ENCODE measurements at places on chromosomes 7 and 10.

DNA sequence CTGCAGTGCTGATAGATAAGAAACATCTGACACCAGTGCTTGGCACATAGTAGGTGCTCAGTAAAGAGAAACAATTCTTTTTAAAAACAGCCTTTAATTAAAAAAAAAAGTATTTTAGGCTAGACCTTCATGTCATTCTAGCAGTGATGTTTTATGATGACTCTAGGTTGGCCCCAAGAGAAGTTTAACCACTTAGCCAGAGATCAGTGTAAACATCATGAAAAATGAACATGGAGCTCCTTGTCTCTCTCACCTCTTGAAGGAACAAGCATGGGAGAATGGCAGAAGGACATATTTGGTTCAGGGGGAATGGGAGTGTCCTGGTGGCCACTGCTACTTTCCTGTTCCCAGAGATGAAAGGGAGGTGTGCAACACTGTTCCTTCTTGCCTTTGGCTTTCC, 641.0 kb downstream of the LRMDA start:
- no peak for DNase-seq

- no peak for DNase-seq
Observed at GRCh38 chr7:17622451-17622850, 317.8 kb downstream of the SNX13 start.

DNA sequence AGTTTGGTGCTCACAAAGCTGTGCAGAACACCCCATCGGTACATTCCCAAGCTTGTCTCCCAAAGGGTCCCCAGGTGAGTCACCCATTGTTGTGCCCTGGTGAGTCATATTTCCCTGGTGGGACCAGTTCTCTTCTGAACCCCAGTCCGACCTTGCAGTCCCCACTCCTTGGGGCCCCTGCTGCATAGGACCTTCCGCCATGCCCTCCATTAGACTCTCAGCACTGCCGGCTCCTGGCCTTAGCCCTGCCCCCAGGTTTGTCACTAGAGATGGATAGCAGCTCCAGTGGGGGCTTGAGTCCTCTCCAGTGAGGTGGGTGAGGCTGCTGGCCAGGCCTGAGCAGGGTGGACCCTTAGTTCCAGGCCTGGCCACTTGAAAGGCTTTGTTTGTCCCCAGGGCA, 80.5 kb upstream of the MKI67 start:
- no peak for DNase-seq

- DNase-seq, result no peak
Observed at GRCh38 chr10:34702093-34702937, 112.8 kb downstream of the PARD3 start.

- DNase-seq, result no peak
Observed at GRCh38 chr10:12735843-12736462, 265.6 kb downstream of the CCDC3 start.

- no peak for DNase-seq
Observed at GRCh38 chr10:87550741-87551140, 46.0 kb downstream of the MINPP1 start.

GRCh38 chr7:55441774-55442522, 76.8 kb downstream of the LANCL2 start:
- DNase-seq, result no peak

Data from NT2/D1 (cell line).